Left ventricle myocardium inferior (tissue), 1 donor: ENCODE measurements at places on chromosomes 3 and 15.
A peak's percentile ranks its signal among the peaks of the same experiment; 100 is the strongest.

GRCh38 chr3:72597756-72598195, 250.5 kb downstream of the SHQ1 start:
- H3K27me3 ChIP-seq = peaks cover 24% of the 10 kb centered on the region
- H3K27ac ChIP-seq = no peak overlapping the region
- H3K4me1 ChIP-seq = peaks cover 6% of the 10 kb centered on the region
- no peak overlapping the region for H3K4me3 ChIP-seq
- H3K36me3 ChIP-seq = no peaks in the 10 kb centered on the region

GRCh38 chr3:151750181-151750580, 16.5 kb downstream of the AADACL2 start:
- no peak overlapping the region for H3K4me3 ChIP-seq
- DNase-seq = no peak
- no peaks in the 10 kb centered on the region for H3K27me3 ChIP-seq
- no peaks in the 10 kb centered on the region for H3K36me3 ChIP-seq
- no peaks in the 10 kb centered on the region for H3K4me1 ChIP-seq
- H3K27ac ChIP-seq = no peak overlapping the region

- H3K4me1 ChIP-seq = peaks cover 67% of the 10 kb centered on the region
- no peak overlapping the region for H3K4me3 ChIP-seq
- H3K27ac ChIP-seq = peak overlapping the region; percentile 31
These were observed 23.3 kb downstream of the IREB2 start for GRCh38 chr15:78461171-78461888.

DNA sequence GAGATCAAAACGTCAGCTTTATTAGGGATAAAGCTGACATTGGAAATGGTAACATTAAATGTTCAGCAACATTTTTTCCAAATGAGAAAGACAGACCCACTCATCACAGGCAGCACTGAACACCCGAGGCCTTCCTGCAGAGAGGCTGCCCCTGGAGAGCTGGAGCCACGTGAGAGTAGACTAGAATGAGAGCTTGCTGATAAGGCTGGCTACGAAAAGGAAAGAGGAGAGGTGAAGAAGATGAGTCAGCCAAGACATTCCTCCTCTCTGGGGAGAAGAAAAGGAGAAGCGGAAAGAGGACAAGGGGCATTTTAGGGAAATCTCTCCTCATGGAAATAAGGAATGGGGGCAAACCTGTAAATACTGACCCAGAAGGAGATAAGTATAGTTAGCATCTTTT, 7.3 kb downstream of the CYP19A1 start:
- H3K4me1 ChIP-seq = peaks cover 53% of the 10 kb centered on the region
- no peak overlapping the region for H3K4me3 ChIP-seq
- H3K36me3 ChIP-seq = no peaks in the 10 kb centered on the region
- DNase-seq = no peak
